Spinal cord (tissue), 10 donors: ENCODE measurements at places on chromosomes 12 and 14. TPM values are rescaled to one million over a fixed set of nuclear protein-coding genes. Genes with fewer than 3 reads are reported as not detected.

KIF5A gene
- 224 TPM for polyA plus RNA-seq

KRT77 gene
- 0.29 TPM for polyA plus RNA-seq

NINJ2 gene
- polyA plus RNA-seq = 6.2 TPM

PPP1R1A gene
- 119 TPM for polyA plus RNA-seq

MAX gene
- polyA plus RNA-seq = 76.7 TPM

CD163 gene
- 4.0 TPM for polyA plus RNA-seq

TBC1D30 gene
- polyA plus RNA-seq = 18.0 TPM

IL31 gene
- polyA plus RNA-seq = not detected
